ENCODE measurements at places on chromosomes 16 and 17.
A peak's percentile ranks its signal among the peaks of the same experiment; 100 is the strongest.

- peak; percentile 88 for DNase-seq
Measured at GRCh38 chr16:31873556-31874365, at the start of gene ZNF267. Gene ZNF267 (plus strand): TSS chr16:31873807. CDS start chr16:31873967, 160 bp downstream.

GRCh38 chr17:37725601-37726146, 19.2 kb downstream of the HNF1B start:
- DNase-seq, result no peak

GRCh38 chr16:1108299-1109252, 12.5 kb upstream of the C1QTNF8 start:
- DNase-seq, result no peak

DNA sequence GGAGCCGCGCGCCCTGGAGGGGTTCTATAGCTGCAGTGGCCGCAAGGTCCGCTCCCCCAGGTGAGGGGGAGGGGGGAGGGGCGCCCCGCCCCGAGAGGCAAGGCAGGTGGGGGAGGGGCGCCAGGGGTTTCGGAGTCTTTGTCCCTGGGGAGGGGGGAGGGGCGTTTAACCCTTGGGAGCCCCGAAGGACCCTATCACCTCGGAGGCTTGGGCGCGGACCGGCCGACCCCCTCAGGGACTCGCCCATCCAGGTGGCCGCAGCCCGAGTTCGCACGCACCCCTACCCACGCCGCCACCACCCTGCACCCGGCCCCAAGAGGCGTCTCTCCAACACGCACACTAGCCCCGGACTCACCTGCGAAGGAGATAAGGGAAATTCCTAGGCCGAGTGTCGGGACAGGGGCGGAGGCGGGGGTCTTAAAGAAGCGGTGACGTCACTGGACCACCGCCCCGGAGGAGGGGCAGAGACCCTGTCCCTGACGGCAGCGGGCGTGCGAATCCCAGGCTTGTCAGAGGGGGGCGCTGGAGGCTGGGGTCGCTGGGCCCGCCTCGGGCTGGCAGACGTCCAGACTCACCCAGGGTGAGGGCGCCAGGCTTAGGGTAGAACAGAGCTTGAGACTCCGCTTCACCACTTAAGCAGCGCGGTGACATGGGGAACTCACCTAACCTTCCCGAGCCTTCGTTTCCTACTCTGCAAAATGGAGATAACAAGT, at the start of gene CLDN6:
CLDN6 (minus strand) TSS at position 390 of the 713 bp plus-strand sequence. CDS start 2,162 bp downstream, outside the sequence.
- DNase-seq, result no peak

DNA sequence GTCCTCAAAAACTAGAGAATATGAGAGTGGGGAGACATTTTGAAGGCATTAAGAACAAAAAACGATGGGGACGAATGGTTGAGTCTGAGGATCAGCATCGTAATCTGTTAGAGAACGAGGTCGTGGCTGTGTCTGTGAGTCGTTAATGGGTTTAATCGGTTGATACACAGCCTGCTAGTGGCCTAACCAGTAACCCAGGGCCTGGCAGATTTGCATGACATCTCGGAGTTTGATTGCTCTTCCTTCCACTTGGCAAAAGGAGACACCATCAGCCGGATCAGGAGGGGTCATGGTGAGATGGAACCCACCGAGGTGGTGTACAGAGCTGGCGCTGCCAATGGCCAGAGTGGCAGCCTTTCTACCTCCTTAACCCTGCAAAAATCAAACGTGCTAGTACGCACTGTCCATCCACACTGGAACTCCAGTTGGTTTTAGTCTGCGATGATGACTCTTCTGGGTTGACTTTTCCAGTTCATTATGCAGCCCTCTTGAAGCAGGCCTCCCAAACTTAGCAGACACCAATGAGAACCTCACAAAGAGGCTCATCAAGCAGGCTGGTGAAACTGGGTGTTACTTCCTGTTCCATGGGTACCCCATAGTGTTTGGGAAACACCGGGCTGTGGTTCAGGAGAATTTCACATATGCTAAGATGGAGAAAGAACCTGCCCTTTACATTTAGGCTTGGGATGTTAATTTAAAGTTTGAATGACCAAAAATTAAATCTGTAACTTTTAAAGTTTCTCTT, 4.1 kb downstream of the HS3ST3B1 start:
- no peak for DNase-seq

- no peak for DNase-seq
Measured at GRCh38 chr16:90020260-90020837, 1.1 kb upstream of the DBNDD1 start.

DNA sequence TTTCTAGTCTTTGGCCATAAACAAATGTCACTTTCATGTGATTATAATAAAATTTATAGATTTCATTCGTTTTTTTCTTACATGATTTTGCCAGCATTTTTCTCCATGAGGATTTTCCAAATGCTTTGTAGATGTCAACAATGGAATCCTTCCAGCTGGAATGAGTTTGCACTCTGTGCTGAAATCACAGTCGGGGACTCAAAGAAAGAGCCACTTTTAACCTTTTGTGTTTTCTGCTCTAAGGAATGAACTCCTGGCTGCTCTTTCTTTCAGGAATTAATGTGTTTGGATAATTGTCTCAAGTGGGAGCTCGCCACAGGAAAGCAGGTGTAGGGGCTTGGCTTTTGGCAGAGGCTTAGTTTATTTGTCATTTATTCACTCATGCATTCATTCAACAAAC, 372.3 kb upstream of the SALL1 start:
- DNase-seq, result no peak

- DNase-seq, result no peak
Measured at GRCh38 chr17:42347198-42347597, 41.0 kb downstream of the STAT3 start.

DNA sequence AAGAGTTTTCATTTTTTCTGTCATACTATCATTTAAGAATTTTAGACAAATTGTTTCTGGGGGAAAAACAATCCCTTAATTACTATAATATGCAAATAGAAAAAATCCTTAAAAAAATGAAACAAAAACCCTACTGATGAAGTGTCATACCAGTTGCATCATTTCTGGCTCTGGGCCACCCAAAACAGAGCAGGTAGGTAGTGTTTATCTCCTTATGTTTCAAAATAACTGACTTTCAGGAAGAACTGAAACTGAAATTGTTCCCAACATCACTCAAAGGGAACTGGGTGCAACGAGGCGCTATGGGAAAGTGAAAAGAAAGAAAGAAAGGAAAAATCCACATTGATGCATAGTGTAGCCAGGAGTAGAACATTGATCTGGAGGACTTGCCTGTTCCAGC, 653.1 kb upstream of the SOX9 start:
- DNase-seq, result no peak

GRCh38 chr17:69723741-69724140, 309.2 kb downstream of the MAP2K6 start:
- DNase-seq, result no peak

DNA sequence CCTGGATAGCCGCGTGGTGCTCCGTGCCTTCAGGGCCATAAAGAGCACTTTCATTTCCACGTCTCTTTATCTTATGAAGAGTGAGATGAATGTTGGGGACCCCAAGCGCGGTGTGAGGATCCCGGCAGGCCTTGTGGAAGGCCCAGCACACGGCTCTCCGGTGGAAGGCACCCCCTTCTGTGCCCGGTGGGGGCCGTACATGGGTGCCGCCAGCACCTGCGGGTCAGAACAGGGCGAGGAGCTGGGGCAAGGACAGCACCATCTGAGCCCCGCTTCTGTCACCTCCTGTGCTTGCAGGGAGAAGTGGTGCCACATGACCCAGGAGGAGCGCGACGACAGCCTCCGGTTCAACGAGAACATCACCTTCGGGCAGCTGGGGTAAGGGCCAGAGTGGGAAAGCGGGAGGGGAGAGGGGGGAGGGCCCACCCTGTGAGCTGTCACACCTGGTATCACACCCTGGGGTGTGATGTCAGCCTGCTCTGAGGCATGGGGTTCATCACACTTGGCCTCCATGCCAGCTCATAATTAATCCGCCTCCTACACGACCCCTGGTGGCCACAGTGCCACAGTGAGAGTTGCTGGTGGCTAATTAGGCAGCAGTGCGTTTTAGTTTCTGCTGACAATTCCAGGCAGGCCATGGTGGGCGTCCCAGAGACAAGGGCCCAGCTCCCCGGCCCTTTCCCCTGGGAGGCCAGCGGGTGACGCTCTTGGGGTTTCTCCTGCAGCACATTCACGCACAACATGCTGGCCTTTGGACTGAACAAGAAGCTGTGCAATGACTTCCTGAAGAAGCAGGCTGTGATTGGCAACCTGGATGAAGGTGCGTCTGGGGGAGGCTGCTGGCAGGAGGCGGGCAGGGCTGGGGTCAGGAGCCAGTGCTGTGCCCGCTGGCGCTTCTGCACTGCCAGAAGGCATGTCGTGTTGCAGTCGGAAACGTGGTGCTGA, 25.7 kb downstream of the CIBAR2 start:
- peak; percentile 82 for DNase-seq

GRCh38 chr17:80683625-80684104, 139.0 kb downstream of the RPTOR start:
- DNase-seq, result no peak

DNA sequence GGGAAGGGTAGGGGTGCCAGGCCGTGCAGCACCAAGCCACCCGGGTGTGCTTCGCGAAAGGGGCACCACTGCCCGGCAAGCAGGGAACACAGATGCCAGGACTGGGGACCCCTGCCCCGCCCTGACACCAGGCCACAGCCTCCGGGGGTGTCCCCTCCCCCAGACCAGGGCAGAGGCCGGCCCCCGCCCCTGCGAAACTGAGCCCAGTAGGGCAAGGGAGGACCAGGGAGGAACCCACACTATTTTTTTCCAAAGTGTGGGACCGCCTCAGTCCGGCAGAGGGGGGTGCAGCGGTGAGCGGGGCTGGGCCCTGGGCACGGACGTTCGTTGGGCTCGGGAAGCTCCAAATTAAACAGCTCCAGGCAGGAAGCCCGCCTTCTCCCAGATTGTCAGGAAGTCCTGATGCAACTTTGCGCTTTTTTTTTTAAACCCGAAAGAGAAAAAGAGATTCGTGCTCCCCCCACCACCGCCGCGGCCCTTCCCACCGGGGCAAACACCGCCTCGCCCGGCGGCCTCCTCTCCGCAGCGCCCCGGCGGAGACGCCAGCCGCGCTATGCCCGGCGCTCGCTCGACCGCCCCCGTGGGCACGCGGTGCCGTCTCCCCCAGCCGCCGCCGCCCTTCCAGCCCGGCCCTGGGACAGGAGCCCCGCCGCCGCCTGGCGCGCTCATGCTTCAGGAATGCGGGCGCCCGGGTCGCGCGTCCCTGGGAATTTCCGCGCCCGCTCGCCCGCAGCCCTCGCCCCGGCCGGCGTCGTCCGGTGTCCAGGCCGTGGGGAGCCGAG, 755 bp downstream of the PIEZO1 start:
- peak; percentile 62 for DNase-seq

DNA sequence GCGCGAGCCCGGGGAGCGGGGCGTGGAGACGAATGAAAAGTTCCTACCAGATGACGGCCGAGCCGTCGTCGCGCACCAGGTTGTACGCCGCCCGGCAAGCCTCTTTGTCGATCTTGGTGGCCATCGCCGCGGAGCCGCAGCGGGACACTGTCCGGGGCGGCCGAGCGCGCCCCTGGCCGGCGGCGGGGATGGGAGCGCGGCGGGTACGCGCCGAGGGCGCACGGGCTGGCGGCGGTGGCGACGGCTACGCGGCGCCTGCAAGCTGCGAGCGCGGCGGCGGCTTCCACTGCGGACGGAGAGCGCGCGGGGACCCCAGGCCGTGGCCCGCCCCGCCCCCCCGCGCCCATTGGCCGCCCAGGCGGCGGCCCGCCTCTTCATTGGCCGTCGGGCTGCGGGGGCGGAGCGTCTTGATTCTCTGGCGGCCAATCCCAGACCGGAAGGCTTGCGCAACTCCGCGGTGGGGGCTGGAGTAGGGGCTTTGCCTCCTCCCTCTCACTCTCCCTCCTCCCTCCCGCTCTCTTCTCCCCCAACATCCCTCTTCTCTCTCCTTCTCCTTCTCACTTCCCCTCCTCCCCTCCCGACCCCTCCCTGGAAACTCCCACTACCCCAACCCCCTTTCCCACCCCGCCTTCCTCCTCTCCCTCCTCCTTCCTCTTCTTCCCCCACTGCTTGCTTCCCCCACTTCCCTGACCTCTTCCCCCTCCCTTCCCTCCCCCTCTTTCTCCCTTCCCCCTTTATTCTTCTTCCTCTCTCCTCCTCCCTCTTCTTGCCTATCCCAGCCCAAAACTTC, at the start of gene COTL1:
COTL1 (minus strand) TSS at position 288 of the 790 bp plus-strand sequence; CDS start at position 124, 164 bp downstream.
- DNase-seq, result peak; percentile 96

GRCh38 chr17:65593092-65593854, 31.8 kb upstream of the AXIN2 start:
- no peak for DNase-seq

DNA sequence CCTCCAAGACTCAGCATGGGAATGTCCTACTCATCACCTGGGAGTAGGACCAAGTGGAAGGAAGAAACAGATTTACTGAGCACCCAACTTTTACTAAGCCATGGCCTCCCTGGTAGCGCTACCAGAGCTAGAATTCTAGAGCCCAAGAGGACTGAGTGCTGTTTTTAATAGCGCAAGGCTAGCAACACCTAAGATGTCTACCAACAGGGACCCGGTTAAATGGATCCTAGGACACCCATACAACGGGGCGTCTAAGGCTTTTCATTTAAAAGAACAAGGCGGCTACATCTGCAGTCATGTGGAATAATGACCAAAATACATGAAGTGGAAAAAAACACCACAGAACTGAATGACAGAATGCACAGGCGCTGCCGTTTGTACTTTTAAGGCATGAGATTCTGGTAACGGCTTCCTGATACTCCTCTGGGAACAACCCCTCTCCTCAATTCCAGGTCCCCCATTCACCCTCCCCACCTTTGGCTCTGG, 5.1 kb downstream of the GGA2 start:
- DNase-seq, result no peak

DNA sequence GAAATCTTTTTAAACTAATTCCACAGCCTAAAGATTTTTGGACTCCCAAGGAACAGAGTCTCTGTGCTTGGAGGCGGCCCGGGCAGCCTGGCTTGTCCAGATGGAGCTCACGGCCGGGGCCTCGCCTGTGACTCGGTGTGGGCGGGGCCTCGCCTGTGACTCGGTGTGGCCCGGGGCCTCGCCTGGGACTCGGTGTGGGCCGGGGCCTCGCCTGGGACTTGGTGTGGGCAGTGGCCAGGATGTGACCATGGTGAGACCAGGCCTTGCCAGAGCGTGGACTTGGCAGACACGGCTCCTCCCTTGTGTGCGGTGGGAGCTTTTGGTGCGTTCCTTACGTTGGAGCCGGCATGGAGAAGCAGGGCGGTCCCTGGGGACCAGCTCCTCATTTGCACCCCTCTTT, 92.3 kb downstream of the METRNL start:
- no peak for DNase-seq

GRCh38 chr17:58337210-58337599, 8.6 kb upstream of the TSPOAP1 start:
- no peak for DNase-seq

DNA sequence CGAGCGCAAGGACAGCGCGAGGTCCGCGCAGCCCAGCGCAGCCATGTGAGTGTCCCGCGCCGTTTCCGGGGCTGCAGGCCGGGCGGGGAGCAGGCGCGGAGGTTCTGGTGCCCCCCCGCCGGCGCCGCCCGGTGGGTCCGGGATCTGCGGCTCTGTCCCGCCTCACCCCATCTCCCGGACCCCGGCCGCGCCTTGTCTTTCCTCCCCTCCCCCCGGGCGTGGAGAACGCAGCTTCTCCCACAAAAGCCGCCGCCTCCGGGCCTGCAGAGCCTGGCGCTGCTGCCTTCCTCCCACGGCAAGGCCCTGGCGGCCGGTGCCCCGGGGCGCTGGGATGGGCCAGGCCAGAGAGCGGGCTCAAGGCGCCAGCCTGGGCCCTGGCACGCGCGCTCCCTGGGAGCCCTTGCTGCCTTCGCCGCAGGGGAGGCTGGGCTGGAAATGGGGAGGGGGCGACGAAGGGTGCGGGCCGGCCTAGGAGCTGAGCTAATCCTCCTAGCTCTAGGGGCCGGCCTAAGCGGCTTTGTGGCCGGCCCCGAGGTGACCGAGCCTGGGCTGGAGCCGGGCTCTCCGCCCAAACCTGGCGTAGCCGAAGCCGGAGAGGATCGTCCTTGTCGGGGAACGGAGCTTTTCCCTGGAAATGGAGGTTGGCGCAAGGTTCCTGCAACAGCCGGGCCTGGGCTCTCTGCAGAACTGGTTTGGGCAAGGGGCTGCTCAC, 397 bp downstream of the RIPOR1 start:
- peak; percentile 41 for DNase-seq

Data from GM10248 (cell line).